CD14-positive monocyte (primary cell): ENCODE measurements at places on chromosomes 11 and 22. TPM values are rescaled to one million over a fixed set of nuclear protein-coding genes. Genes with fewer than 3 reads are reported as not detected.

- no peaks in the 10 kb centered on the region for H3K36me3 ChIP-seq
- no peak for DNase-seq
- H3K4me3 ChIP-seq = no peak overlapping the region
- no peak overlapping the region for H3K27ac ChIP-seq
- H3K4me1 ChIP-seq = no peaks in the 10 kb centered on the region
- H3K27me3 ChIP-seq = no peaks in the 10 kb centered on the region
These were observed 16.4 kb upstream of the OR6M1 start for GRCh38 chr11:123822599-123822998.

- no peaks in the 10 kb centered on the region for H3K4me1 ChIP-seq
- no peak overlapping the region for H3K27ac ChIP-seq
- no peak overlapping the region for H3K4me3 ChIP-seq
- H3K27me3 ChIP-seq = no peaks in the 10 kb centered on the region
These were observed 46.8 kb downstream of the CEP164 start for GRCh38 chr11:117374316-117375055.

DNA sequence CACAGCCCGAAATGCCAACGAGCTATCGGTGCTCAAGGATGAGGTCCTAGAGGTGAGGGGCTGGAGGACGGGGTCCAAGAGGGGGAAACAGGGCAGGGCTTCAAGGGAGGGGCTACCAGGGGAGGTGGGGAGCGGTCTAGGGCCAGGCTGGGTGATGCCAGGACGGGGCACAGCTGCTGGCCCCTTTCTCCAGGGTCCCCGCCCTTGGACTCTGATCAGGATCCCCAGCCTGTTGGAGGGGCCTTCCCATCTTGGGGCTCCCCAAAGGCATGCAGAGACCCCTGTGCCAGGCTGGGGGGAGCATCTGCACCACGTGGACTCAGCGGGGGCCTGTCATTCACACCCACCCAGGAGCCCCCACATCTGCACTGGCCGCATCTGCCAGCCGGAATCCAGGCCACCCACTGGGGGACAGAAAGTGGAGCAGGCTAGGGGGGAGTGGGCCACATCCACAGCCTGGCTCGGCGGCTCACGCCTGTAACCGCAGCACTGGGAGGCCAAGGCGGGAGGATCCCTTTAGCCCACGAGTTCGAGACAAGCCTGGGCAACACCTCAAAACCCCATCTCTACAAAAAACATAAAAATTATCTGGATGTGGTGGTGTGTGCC, 18.9 kb downstream of the EPS8L2 start:
- peaks cover 70% of the 10 kb centered on the region for H3K4me1 ChIP-seq
- H3K36me3 ChIP-seq = no peaks in the 10 kb centered on the region
- no peak overlapping the region for H3K4me3 ChIP-seq
- H3K27me3 ChIP-seq = peaks cover 58% of the 10 kb centered on the region

DNA sequence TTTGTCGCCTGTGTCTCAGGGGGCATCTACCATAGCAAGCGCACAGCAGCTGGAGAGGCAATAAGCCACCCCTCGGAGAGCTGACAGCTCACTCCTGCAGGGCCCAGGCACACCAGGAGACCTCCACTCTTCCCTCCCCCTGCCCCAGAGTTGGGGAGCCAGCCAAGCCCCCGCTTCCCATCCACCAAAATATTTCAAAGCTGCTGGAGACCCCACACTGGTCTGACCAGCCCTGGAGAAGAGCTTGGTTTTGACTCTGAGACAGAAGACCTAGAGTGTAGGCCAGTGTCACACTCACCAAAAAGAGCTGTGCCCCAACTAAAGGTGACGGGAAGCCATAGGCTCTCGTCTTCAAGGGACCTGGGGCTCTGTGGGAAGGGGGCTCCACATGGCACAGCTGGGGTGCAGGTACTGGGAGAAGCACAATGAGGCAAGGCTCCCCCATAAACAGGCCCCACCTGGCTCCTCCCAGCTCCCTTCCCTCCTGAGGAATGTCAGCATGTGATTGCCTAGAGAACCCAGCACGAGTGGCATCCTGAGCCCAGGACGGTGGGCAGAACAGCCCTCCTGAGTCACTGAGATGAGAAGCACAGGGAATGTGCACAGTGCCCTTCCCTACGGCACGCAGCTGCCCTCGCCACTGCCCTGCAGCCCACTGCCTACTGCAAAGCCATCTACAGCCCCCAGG, 5.8 kb upstream of the GNAZ start:
- H3K36me3 ChIP-seq = no peaks in the 10 kb centered on the region
- peaks cover 3% of the 10 kb centered on the region for H3K4me1 ChIP-seq
- DNase-seq = no peak
- peaks cover 3% of the 10 kb centered on the region for H3K27me3 ChIP-seq

DNA sequence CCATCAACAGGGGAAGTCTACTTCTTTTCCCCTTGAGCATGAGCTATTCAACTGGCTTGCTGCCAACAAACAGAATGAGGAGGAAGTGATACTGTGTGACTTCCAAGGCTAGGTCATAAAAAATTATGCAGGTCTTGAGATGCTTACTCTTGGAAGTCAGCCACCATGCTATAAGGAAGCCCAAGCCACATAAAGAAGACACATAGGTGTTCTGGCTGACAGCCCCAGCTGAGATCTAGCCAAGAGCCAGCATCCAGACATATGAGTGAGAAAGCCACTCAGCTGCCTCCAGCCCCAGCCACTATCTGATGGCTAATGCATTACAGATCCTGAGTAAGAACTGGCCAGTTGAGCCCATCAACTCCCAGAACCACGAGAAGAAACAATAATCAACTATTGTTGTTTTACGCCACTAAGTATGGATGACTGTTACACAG, 31.0 kb upstream of the PPP2R1B start:
- DNase-seq = peak; percentile 49
- H3K27me3 ChIP-seq = no peaks in the 10 kb centered on the region
- peaks cover 3% of the 10 kb centered on the region for H3K36me3 ChIP-seq
- H3K4me3 ChIP-seq = no peak overlapping the region
- H3K27ac ChIP-seq = peak overlapping the region; percentile 40

GRCh38 chr22:19566279-19567156, 42.3 kb upstream of the CLDN5 start:
- H3K27me3 ChIP-seq = no peaks in the 10 kb centered on the region
- peaks cover 11% of the 10 kb centered on the region for H3K4me1 ChIP-seq
- H3K36me3 ChIP-seq = no peaks in the 10 kb centered on the region
- H3K4me3 ChIP-seq = no peak overlapping the region
- H3K27ac ChIP-seq = peak overlapping the region; percentile 34

DNA sequence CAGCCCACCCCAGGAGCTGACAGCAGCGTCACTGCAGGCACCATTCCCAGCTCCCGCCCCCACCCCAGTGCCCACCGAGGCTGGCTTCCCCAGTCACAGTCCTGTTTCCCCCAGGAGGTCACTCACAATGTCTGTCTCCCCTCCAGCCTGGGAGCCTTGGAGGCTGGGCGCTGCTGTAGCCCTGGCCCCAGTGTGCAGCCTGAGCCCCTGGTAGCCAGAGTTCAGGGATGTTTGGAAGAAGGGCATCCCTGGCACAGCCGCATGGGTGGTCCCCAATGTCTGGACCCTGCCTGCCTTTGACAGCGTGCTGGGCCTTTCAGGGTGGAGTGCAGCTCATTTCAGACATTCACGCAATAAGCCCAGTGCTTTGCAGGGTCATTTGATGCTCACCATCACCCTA, 4.3 kb downstream of the CAPN5 start:
- peaks cover 23% of the 10 kb centered on the region for H3K4me1 ChIP-seq
- DNase-seq = no peak
- no peaks in the 10 kb centered on the region for H3K36me3 ChIP-seq
- no peak overlapping the region for H3K4me3 ChIP-seq
- no peak overlapping the region for H3K27ac ChIP-seq

GRCh38 chr11:66313321-66314185, 3.3 kb downstream of the CD248 start:
- no peaks in the 10 kb centered on the region for H3K36me3 ChIP-seq
- H3K4me3 ChIP-seq = peak overlapping the region; percentile 90
- H3K27ac ChIP-seq = peak overlapping the region; percentile 79
- H3K27me3 ChIP-seq = no peaks in the 10 kb centered on the region
- H3K4me1 ChIP-seq = peaks cover 46% of the 10 kb centered on the region

- no peak overlapping the region for H3K27ac ChIP-seq
- no peaks in the 10 kb centered on the region for H3K4me1 ChIP-seq
- H3K36me3 ChIP-seq = no peaks in the 10 kb centered on the region
- no peaks in the 10 kb centered on the region for H3K27me3 ChIP-seq
- no peak for DNase-seq
These were observed 17.8 kb downstream of the ZBED4 start for GRCh38 chr22:49871482-49871881.

GRCh38 chr11:108614086-108614485, 20.5 kb upstream of the EXPH5 start:
- no peak for DNase-seq
- no peaks in the 10 kb centered on the region for H3K4me1 ChIP-seq
- no peak overlapping the region for H3K4me3 ChIP-seq
- H3K27ac ChIP-seq = no peak overlapping the region

DNA sequence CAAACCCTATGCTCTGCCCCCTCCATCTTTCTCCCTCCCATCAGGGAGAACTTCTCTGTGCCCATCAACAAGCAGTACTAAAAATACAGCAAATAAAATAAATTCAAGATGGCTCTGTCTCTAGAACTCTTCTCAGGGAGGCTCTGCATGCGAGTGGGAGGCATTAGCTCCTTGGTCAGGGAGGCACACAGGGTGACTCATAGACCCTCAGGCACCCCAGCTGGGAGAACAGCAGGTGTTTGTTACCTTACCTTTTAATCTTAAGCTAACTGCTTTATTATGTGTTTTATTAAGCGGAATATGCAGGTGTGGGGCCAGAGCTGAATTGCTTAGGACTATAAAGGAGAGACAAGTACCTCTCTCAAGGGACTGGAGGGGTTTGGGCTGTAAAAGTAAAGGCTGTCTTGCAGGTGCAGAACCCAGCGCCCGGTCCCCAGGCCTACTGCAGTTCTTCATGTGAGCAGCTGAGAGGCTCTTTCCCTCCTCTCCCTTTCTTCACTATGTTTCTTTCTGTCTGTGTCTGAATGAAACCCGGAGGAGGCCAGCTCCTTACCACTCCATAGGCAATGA, 20.8 kb downstream of the CSNK2A3 start:
- H3K27me3 ChIP-seq = no peaks in the 10 kb centered on the region
- H3K4me3 ChIP-seq = no peak overlapping the region
- H3K36me3 ChIP-seq = no peaks in the 10 kb centered on the region
- H3K27ac ChIP-seq = no peak overlapping the region
- H3K4me1 ChIP-seq = no peaks in the 10 kb centered on the region

DNA sequence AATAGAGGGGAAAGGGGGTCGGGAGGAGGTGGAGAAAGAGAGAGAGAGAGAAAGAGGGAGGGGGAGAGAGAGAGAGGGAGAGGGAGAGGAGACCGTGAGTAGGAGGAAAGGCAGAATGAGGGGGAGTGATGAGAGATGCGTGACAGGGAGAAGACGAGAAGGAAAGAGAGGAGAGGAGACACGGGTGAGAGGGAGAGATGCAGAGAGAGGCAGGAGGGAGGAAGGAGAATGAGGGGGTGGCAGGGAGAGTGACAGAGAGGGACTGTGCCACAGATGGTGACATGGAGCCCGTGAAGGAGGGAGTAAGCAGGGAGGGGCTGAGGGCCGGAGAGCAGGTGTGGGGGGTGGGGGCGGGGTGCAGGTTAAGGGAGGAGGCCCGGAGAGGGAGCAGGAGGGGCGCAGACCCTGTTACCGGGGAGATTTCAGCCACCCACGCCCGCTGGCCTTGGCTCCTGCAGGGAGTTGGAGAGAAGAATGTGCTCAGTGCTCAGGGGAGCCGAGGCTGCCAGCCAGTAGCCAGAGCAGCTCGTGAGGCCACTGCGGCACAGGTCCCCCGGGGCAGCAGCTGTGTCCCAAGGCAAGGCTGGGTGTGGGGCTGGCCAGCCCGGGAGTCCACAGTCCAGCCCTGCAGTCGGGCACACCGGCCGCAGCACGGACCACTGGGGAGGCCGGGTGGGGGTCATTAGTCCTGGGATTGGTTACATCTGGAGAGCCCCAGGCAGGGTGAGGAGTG, at the start of gene SSTR3:
SSTR3 (minus strand) TSS at position 304 of the 733 bp plus-strand sequence. CDS start 4,674 bp downstream, outside the sequence.
- no peaks in the 10 kb centered on the region for H3K36me3 ChIP-seq
- no peaks in the 10 kb centered on the region for H3K4me1 ChIP-seq
- H3K27ac ChIP-seq = no peak within 1 kb of the TSS
- H3K27me3 ChIP-seq = no peaks in the 10 kb centered on the region
- H3K4me3 ChIP-seq = no peak within 1 kb of the TSS

DNA sequence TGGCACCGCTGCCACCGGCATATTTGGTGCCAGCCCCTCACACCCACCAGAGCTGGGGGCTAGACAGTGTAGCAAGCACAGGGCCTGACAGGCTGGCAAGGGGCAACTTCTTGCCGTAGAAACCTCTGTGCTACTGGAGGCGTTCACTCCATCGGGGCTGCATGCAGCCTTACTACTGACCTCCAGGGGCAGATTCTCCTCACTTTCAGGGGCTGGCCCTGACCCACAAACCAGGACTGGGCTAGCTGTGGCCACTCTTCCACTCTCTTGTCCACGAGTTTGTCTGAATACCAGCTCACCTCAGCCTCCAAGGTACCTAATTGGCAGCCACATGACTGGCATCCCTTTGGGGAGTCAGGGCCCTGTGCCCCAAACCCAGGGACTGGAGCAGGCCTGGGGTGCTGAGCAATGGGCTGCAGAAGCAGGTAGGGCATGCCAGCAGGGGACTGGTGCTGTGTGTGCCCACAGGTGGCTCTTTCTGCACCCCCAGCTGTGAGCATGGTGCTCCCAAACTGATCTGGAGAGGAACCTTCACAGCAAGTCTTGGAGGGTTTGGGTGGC, 2.1 kb upstream of the LMO1 start:
- H3K4me3 ChIP-seq = no peak overlapping the region
- peaks cover 27% of the 10 kb centered on the region for H3K4me1 ChIP-seq
- peaks cover 62% of the 10 kb centered on the region for H3K27me3 ChIP-seq
- H3K27ac ChIP-seq = no peak overlapping the region
- no peaks in the 10 kb centered on the region for H3K36me3 ChIP-seq

GRCh38 chr11:78023426-78023825, 350 bp upstream of the KCTD14 start:
- H3K4me1 ChIP-seq = peaks cover 4% of the 10 kb centered on the region
- no peak for DNase-seq
- no peaks in the 10 kb centered on the region for H3K36me3 ChIP-seq
- peaks cover 15% of the 10 kb centered on the region for H3K27me3 ChIP-seq
- H3K27ac ChIP-seq = no peak overlapping the region

- peaks cover 9% of the 10 kb centered on the region for H3K4me1 ChIP-seq
- peaks cover 82% of the 10 kb centered on the region for H3K36me3 ChIP-seq
- no peak overlapping the region for H3K4me3 ChIP-seq
- no peak overlapping the region for H3K27ac ChIP-seq
- H3K27me3 ChIP-seq = no peaks in the 10 kb centered on the region
These were observed 50.3 kb downstream of the TBC1D22A start for GRCh38 chr22:46812788-46813187.

GRCh38 chr22:22429369-22430108, 79.0 kb downstream of the ZNF280B start:
- no peaks in the 10 kb centered on the region for H3K27me3 ChIP-seq
- no peaks in the 10 kb centered on the region for H3K36me3 ChIP-seq
- DNase-seq = no peak
- no peak overlapping the region for H3K4me3 ChIP-seq
- no peak overlapping the region for H3K27ac ChIP-seq

The CARD16 gene
- 161 and 294 TPM in 2 replicates for polyA plus RNA-seq

The GRAP2 gene
- 0.05 and 0.10 TPM in 2 replicates for polyA plus RNA-seq

The PHLDB1 gene
- polyA plus RNA-seq = 0.17 and 0.25 TPM in 2 replicates

The APOL1 gene
- polyA plus RNA-seq = 7.5 and 9.1 TPM in 2 replicates

The MMP26 gene
- polyA plus RNA-seq = not detected in 2 replicates

The CDCA5 gene
- not detected for polyA plus RNA-seq

The IGSF9B gene
- polyA plus RNA-seq = not detected in 2 replicates

The PHF21B gene
- polyA plus RNA-seq = not detected

The APOL6 gene
- 4.5 and 9.1 TPM in 2 replicates for polyA plus RNA-seq

The CCDC188 gene
- polyA plus RNA-seq = not detected

The CLCF1 gene
- 0.44 TPM for polyA plus RNA-seq
